Pancreas (tissue), 10 donors: ENCODE measurements at places on chromosomes 6 and 20. TPM values are rescaled to one million over a fixed set of nuclear protein-coding genes. Genes with fewer than 3 reads are reported as not detected.

Gene SPTLC3
- 4.4 TPM for total RNA-seq

Gene ELOVL2
- total RNA-seq = 1.4 TPM

Gene ZNF341
- 2.9 TPM for total RNA-seq

Gene NOTCH4
- 3.1 TPM for total RNA-seq
